HAP-1 (cell line): ENCODE measurements at places on chromosomes 6 and 20.

DNA sequence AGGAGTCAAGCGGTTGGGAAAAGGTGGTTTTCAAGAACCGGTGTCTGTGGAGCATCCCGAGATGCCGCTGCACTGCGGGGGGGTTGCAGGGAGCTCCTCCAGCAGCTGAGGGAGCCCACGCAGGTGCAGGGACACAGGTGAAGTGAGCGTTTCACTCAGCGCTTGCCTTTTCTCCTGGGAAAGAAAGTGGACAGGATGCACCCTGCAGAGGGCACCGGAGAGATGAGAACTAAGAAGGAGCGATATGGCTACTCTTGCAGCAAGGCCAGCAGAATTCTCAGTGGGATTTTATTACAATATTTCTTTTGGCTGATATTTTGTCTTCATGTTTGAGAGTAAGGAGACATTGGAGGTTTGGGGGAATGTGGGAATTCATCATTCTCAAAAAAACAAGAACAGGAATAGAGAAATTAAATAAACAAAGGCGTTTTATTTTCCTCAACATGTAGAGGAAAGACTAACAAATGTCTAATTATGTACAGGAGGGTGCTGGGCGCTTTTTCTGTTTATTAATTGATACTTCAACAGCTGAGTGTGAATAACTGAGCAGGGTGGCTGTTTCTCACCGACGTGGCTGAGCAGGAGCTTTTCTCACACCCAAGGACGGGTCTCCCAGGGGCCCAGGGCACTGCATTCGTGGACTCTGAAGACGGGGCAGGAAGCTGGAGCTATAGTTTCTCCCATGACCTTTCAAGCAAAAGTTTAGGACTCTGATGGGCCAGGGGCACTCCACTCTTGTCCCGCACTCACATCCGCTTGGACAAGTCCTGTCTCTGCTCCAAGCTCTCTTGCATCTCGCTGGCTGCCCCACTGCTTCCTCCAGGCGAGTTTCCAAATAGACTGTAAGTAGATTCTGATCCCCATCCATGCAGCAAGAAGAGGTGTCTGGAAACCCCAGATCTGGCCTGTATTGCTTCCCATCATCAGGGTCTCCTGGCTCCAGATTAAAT lies 176.1 kb downstream of the SMOC2 start:
- no peak for DNase-seq

- peak; percentile 57 for DNase-seq
Observed at GRCh38 chr6:2196079-2196679, 49.2 kb downstream of the GMDS start.

- DNase-seq, result no peak
Observed at GRCh38 chr6:25218346-25218745, 60.8 kb upstream of the CARMIL1 start.

- no peak for DNase-seq
Observed at GRCh38 chr20:38343311-38344106, 2.8 kb upstream of the LBP start.

DNA sequence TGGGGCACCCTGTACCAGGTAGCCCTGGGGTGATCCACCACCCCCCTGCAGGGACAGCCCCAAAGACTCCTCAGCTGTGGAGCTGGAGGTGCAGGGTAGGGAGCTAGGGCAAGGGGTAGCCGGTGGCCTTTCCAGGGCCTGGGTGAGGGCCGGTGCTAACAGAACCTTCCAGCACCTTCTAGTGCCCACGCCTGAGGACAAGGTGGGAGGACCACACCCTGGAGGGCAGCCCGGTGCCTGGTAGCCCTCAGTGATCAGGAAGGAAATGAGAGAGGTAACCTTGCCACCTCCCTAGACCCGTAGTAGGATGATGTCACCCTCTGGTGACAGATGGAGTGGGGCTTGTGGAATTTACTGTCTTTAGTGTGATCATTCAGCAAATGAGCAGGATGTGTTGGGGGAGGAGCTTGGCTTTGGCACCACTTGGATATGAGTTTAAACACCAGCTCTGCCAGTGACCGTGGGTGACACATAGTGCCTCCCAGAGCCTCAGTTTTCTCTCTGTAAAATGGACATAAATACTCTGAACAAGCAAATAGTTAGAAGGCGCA lies 187.7 kb downstream of the NFATC2 start:
- DNase-seq, result no peak

DNA sequence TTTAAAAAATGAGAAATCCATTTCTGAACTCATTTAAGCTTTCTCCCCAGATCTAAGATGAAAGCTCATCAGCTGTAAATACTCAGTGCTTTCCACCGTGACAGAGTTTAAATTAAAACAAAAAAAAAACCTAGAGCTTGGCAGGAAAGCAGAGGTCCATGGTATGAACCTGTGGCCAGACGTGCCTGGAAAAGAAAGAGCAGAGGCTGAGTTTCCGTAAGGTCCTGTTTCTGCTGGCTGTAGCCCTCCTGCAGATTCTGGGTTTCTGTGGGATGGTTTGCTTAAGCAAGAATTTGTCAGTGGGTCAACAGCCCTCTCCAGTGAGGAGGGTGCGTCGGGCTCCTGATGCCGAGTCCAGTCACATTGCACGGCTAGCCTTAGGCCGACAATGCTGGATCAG lies 383.2 kb downstream of the SAMD5 start:
- no peak for DNase-seq

GRCh38 chr20:62624325-62624690 lies 18.0 kb upstream of the SLCO4A1 start:
- peak; percentile 51 for DNase-seq

DNA sequence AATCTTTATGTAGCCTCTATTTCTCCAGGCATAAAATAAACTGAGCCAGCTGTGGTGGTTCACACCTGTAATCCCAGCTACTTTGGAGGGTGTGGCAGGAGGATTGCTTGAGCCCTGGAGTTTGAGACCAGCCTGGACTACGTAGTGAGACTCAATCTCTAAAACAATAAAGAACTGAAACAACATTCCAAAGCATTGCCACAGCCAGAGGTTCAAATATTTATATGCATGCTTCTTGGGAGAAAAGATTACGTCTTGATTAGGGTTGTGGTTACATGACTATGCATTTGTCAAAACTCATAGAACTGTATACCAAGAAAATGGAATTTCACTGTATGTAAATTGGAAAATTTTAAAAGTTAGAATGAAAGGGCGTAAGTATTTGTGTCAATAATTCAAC lies 27.7 kb upstream of the PAX1 start:
- no peak for DNase-seq

- DNase-seq, result no peak
Observed at GRCh38 chr6:143400258-143401067, 50.0 kb downstream of the ADAT2 start.

DNA sequence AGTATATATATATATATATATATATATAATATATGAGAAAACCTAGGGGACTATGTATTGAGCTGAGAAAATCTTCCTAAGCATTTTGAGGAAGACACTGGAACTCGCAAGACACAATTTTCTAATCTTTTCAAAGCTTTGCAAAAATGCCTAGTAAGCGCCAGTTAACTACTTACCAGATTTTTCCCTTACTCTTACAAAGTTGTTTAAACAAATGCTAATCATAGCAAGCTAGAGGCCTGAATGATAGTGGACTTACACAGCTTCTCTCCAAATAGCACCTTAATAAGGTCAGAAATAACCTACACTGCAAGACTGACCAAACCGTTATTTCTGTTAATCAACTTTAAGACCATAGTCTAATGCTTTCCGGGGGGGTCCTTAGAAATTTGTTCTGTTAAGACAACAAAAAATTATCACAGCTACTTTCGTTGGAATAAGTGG lies 56.1 kb upstream of the HFE start:
- peak; percentile 54 for DNase-seq

DNA sequence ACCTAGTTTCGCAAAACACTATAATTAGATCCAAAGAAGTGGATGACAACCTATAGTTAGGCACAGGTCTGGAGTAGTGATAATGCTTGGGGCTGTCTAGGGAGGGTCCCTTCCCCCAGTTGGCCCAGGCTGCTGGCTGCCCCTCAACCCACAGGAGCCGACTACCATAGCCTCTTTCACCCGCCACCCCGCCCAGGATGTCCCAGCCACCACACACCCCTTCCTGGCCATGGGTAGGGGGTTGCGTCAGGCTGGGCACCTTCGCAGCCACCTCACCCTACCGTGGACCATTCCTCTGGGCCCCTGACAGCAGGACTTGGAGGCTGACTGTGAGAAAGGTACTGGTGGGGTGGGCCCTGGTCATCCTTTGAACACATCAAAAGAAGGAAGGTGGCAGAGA lies 8.5 kb downstream of the TFEB start:
- DNase-seq, result no peak

- no peak for DNase-seq
Observed at GRCh38 chr20:58565461-58566175, 50.4 kb upstream of the APCDD1L start.

GRCh38 chr6:31805939-31806469 lies 762 bp downstream of the LSM2 start:
- DNase-seq, result no peak

GRCh38 chr20:15220009-15220656 lies 882.7 kb upstream of the FLRT3 start:
- DNase-seq, result no peak

DNA sequence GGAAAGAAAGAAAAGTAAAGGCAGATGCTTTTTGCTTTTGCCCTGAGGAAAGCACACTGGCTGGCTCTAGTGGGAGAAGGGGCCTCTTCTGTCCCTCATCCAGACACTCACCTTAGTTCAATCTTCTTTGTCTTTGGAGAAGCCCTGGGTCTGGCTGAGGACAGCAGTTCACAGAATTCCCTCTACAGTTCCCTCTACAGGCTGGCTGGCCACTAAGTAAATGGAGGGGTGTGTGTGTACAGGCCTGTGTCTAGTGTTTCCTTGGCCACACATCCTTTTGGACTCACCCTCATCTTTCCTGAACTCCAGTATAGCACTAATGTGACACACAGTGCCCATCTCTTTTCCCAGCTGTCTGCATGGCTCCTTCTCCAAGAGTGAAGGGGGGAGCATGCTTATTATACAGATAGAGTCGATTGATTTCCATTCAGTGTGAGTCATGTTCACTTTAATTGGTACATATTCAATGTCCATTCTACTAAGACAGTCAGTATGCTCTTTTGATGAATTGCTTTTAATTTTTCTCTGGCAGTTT lies 26.0 kb upstream of the CLVS2 start:
- no peak for DNase-seq

GRCh38 chr6:129263176-129263575 lies 380.2 kb downstream of the LAMA2 start:
- DNase-seq, result no peak

GRCh38 chr6:130019326-130020072 lies 1.1 kb downstream of the L3MBTL3 start:
- peak; percentile 59 for DNase-seq

DNA sequence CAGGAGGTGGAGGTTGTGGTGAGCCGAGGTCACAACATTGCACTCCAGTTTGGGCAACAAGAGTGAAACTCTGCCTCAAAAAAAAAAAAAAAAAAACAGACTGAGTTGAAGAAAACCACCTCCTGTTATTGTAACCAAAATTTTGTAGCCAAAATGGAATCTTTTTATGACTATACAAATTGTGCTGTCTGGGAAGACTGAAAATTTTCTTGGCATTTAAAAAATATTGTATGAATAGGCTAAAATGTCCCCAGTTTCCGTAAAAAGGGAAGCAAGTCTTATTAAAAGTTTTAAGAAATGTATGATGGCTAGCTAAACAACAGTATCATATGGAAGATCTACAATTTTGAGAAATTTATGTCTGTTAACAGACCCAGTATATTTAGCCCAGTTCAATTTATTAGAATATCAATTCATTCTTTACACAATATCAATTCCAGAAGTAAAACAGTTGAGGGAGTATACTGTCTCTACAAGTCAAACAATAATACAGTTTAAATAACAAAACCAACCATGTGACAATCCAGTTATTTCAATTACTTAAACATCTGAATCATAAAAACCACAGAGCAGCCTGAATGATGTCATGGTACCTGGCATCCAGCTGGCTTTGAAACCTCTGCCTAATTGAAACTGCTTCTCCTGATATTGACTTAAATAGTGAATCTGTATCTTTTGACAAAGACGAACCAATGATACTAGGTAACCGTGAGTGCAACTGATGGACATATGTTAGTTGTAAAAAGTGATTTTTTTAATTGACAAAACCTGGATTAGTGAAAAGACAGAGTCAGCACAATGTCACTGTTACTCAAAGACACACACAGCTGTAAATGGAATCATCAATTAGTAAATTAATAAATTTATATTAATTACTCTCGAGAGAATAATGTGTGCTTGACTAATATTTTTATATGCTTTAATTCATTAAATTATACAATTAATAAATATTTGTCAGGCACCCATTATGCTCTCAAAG lies 166.6 kb upstream of the MARCKS start:
- peak; percentile 13 for DNase-seq

- no peak for DNase-seq
Observed at GRCh38 chr20:62161347-62161746, 17.8 kb downstream of the SS18L1 start.

DNA sequence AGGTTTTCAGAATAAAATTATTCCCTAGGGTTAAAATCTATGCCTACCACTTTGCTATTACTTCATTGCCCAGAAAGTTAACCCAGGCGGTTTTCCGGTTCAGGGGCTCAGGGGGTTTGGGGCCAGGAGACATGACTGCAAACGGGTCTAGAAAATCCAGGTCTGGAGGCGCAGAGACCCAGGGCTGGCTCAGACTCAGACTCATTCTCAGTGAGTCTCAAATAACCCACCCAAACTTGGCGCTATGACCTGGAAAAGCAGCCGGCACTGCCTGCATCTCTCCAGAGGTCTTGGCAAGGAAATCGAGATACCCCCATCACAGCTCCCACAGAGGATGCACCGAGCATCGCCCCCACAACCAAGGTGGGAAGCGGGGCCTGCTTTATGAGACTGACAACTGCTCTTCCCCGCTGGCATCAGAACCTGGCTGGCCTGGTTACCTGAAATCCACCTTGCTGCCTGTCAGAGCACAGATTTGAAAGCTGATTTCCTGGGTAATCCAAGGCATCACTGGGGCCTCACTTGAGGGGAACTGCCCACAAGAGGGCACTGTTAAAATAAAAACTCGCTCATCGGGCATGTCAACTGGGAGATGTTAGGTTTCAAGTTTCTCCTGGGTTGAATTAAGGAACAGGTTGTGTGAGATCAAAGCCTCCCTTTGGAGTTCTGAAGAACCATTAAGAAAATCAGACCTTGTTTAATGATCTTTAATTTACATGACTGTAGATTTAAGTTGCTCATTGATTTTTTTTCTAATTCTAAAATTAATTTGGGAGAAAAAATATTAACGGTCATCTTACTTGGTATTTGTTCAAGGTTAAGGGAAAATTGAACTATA lies 55.1 kb downstream of the KIF16B start:
- peak; percentile 47 for DNase-seq

DNA sequence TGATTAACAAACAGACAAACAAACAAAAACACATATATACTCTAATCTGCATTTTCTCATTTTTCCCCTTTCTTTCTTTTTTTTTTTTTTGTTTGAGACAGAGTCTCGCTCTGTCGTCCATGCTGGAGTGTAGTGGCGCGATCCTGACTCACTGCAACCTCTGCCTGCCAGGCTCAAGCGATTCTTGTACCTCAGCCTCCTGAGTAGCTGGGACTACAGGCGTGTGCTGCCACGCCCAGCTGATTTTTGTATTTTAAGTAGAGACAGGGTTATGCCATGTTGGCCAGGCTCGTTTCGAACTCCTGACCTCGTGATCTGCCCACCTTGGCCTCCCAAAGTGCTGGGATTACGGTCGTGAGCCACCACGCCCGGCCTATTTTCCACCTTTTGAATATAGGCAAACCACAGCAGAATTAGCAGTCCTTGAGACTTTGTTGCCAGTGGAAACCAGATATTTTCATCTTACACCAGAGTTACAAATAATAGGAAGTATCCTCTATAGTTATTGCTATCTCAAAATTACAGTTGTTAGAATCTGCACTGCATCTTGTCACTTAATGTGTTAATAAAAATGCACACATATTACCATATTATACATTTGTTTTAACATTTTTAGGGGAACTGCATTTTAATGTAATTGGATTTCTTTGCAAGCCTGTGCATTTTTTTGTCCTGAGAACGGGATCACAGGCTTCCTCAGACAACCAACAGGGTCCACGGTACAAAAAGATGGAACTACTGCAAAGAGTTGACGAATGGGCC lies 208.2 kb upstream of the ZNF217 start:
- no peak for DNase-seq
